Erythroblast (primary cell): ENCODE measurements at places on chromosomes 2 and 18.

DNA sequence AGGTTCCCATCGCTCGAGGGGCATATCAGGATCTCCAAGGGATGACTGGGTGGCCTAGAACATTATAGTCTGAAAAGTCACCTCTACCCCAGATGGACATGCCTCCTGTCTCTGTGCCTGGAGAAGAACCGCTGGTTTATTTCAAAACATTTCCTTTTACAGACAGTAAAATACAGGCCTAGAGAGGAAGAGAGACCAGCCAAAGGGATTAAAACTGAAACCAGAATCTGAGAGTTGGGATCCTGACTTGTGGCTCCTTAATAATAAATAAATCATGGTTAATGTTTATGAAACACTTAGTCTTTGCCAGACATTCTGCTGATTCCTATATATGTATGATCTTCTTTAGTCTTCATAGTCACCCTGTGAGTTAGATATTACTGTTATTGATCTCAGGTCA is 153.7 kb downstream of the DDX1 start:
- no peak for DNase-seq

GRCh38 chr2:85992611-85993010 is 103.8 kb upstream of the ST3GAL5 start:
- DNase-seq, result no peak

DNA sequence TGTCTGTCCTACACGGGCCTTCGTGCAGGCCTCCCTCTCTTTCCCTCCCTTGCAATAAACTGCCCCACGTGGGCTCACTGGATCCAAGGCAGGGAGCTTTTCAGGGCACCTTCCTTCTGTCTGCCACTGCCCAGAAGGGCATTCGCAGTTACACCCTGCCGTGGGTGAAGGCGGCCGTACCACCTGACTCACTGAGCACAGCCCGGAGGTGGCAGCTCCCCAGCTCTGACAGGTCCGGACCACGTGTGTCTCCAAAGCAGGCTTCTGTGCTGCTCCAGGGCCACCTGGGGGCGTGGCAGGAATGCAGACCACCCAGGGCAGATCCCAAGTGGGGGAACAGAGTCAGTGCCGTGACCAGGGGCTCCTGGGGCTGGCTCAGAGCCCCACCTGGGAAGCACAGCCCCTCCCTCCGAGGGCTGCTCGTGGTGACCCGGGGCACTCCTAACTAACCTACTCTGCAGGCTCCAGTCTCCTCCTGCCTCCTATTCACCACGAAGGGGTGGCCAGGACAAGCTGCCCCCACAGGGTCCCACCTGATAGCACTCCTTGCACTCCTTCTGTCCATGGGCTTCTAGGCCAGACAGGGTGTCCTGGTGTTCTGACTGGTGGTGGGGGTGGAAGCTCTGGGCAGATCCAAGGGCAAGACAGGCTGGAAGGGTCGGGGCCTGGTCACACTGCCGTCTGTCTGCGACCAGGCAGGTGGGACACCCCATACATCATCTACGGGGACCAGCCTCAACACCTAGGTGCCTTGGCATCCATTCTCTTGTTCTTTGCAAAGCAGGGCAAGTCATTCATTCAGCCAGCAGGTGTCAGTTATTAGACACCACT is 9.7 kb downstream of the SNED1 start:
- no peak for DNase-seq

GRCh38 chr2:169010633-169011460 is 20.3 kb downstream of the ABCB11 start:
- DNase-seq, result peak; percentile 12

DNA sequence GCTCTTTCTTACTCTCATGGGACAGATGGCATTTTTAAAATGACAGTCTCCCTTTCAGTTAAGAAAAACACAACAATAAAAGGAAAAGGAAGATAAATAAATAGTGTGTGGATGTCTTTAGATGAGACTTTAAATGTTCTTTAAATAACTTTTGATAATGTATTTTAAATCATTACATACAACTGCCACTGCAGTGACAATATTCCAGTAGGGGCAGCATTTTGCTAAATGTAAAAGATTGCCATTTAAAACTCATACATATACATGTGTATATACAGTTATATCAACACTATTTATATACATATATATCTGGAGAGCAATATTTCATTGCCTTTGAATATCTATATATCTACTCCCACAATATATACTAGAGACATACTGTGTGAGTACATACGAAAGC is 90.7 kb downstream of the INO80D start:
- DNase-seq, result no peak

DNA sequence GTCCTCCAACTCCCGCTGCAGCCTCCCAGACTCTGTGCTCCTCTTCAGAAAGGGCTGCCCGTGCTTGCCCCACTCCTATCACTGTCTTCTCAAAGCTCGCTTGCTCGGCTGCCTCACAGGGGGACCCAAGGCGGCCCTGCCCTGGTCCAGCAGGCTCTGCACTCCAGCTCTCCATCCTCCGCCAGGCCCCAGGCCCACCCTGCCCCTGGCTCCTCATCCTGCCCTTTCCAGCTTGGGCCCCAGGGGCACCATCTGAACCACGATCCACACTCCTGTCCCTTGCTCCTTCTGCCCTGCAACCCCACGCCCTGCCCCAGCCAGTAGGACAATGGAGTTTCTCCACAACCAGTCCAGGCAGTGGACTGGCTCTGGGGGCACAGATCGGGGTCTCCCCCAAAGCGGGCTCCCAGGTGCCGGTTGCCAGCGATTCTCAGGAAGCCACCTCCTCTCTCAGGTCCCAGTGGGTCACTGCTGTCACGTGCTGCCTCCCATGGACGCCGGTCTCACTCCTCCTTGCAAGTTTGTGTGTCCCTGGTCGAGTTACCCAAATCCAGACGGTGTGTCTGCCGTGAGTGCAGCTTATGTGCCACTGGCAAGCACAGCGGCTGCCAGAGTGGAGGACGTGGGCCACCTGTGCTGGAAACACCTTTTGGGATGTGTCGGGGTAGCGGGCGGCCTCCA is 238.5 kb downstream of the HDAC4 start:
- DNase-seq, result no peak

DNA sequence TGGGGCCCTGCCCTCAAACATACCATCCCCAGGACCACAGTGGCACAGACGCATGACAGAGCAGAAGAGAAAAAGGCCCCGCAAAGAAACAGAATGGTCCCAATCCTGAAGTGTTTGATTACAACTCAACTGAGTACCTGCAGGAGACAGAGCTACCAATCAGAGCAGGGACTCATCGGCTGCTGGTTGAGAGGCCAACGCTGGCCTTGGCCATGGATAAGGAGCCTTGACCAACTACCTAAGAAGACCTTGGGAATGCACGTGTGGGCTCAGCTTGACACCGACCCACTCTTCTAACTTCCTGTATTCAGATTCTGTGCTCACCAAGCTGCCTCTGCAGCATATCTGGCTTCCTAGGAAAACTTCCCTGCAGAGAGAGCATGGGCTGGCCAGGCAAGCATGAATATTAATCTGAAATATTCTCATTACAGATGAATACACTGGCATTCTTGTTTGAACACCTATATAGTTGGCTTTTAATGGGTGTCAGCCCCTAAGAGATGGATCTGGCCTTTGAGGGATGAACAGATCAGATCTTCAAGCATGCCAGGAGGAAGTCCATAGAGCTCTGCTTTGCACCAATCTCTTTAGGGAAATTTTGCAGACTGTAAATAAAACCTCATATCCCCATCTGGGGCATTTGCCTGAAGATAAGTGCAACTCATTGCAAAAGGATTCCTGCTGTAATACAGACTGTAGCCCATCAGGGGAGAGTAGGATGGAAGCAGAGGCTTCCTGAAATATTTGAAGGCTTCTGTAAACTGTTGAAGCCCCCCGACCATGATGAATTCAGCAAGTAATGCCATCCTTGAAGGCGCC is 135.4 kb downstream of the BCL2 start:
- DNase-seq, result no peak

- no peak for DNase-seq
Observed at GRCh38 chr2:74872389-74872836, 38.5 kb downstream of the HK2 start.

DNA sequence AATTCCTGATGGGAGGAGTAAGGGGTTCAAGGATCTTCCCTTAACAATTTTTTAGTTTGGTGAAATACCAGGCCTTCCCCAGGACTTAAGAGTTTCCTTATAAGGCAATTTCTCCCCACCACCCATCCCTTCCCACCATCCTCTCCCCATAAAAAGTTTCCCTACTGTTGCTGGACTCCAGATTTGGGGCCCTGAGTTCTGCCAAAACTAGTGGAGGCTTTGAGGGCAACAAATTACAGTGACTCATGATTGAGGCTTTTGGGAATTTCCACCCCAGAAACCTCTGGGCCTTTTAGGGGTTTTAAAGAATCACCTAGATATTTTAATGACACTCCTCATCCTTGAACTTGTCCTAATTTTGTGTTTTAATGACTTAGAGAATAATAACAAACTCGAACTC is 14.3 kb upstream of the EN1 start:
- no peak for DNase-seq

- peak; percentile 65 for DNase-seq
Observed at GRCh38 chr18:24600076-24600654, 139.7 kb downstream of the HRH4 start.

GRCh38 chr18:63224630-63225029 is 94.9 kb downstream of the BCL2 start:
- DNase-seq, result no peak

DNA sequence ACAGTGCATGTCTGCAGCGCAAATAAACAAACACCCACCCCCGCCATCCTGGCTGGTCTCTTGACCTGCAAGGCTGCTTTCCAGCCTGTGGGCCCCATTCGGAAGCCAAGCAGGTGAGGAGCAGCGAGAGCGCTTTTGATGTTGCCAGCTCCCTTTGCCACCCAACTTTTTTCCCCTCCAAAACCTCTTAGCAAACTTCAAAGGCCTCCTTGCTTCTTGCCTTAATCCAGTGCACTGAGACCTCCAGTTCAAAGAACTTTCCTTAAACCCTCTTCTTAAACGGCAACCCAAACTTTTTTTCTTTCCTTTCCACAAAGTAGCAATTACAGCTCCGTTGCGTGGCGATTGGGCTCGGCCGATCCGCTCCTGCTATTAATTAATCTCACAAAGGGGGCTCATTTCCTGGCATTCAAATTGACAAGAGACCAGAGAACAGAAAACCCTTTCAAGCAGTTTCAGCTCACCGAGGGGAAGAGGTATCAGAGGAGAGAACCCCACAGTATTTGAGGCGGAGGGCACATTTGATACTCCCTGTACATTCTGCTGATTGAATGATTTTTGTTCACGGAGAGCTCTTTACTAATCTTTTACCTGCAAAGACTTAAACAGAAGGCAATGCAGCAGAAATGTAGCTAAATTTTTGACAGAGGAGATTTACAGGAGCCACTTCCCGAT is 531.4 kb downstream of the TMEM182 start:
- DNase-seq, result no peak

DNA sequence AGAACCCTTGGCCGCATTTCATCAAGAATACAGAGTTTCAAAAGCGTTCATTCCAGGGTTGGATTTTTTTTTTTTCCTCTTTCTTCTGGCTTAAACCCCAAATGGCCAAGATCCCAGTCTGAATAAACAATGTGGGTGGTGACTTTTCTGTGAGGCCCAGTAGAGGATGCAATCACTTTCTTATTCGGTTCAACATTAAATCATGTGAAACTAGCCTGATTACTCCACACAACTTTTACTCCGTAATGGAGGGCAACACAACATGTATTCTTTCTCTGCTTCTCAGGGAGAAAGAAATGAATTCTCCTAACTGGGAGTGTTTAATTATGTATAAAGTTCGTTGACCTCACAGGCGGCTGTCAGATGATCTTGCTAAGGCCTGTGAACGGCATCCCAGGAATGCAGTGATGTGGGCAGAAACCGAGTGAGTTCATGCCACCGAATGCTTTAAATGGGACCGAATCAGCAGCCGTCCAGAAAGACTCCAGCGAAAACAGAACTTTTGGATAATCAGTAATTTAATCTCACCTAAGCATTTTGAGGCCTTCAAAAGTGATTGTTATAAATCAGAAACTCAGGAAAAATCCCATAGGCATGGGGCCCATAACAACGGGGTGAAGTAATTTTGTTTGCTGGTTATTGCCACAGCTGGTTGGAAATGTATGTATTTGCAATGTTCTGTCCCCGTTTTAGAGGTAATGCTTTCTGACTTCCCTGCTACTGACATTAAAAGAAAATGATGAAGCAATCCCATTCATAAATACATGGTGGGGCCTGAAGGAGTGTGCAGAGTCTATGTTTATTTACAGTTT is 81.5 kb downstream of the BCL2 start:
- DNase-seq, result no peak

DNA sequence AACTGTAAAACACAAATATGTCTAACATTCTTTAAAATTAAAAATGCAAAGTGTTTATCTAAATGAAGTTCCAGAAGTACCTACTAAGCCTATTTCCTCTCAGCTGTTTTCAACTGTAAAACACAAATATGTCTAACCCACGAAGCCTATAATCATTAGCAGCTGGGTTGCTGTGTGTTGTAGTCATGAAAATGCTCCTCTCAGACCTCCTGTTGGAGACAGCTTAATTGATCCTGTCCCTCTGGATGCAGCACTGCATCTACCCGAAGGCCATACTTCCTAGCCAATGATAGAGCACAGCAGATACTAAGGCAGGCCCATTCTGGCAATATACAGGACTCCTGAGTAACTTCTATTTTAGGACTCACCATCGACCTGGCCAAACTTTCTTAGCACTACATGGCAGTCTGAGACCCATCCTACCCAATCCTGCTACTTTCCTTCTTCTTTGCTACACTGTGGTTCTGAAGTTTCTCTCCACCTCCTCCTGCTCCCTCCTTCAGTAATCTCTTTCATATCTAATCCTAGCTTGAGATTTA is 92.5 kb upstream of the RBBP8 start:
- no peak for DNase-seq

DNA sequence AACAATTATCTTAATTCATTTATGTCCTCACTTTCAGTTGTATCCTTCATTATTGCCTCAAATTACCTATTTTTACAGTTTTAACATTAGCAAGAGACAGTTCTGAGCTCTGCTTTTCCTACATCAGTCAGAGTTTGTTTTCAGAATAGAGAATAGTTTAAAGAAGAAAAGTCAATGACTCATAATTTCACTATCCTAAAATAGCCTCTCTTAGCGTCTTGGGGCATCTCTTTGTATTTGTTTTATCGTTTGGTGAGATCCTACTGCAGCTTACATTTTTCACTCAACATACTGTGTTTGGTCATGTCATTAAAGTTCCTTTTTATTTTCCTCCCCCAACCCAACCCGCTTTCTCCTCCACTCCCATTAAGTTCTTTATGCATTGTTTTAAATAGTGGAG is 3.8 kb downstream of the SEC11C start:
- DNase-seq, result no peak
